T-helper 1 cell (primary cell): ENCODE measurements at places on chromosomes 11 and 22.

GRCh38 chr11:27718863-27719545 is 18.7 kb upstream of the BDNF start:
- DNase-seq, result no peak

GRCh38 chr11:111299101-111300026 is 1.0 kb downstream of the POU2AF3 start:
- no peak for DNase-seq

DNA sequence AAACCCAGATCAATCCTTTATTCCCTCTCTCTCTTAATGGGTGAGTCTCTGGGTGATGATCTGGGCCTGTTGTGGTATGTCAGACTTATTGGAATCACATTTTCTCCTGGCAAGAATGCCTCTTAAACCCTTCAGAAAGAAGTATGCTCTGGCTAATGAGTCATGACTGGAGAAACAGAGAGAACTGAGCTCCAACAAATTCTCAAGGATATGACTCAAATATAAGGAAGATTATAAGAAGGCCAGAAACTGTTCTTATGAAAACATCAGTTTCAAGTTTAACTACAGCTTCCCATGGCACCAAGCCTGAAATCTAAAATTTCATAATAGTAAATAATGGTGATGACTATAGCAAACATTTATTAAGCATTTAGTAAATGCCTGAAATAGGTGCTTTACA is 83.9 kb downstream of the OR5AK2 start:
- DNase-seq, result no peak

DNA sequence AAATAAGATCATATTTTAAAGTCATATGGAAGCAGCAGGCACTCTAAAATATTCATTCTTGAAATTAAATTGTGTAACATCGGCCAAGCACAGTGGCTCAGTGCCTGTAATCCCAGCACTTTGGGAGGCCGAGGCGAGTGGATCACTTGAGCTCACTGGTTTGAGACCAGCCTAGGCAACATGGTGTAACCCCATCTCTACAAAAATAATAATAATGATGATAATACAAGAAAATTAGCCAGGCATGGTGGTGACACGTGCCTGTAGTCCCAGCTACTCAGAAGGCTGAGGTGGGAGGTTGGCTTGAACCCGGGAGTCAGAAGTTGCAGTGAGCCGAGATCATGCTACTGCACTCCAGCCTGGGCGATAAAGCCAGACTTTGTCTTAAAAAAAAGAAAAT is 77.4 kb downstream of the TRIM29 start:
- no peak for DNase-seq

DNA sequence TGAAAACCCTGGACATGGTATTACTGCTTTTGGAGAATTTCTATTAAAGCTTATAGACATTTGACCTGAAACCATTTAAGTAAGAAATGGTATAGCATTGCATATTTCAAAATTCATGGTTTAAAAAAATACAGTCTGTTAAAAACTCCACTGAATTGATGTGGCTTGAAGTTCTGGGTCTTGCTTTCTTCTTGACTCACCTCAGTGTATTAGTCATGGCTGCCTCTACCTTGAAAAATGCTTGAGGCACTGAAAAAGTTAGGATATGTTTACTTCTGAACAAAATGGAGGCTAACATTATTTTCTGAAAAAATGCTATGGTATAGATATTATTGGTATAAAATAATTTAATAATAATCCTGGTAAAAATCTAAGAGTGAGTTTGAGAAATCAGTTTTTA is 349.2 kb downstream of the AASDHPPT start:
- DNase-seq, result no peak

- DNase-seq, result no peak
These were observed 22.5 kb upstream of the DAGLA start for GRCh38 chr11:61657566-61658290.

DNA sequence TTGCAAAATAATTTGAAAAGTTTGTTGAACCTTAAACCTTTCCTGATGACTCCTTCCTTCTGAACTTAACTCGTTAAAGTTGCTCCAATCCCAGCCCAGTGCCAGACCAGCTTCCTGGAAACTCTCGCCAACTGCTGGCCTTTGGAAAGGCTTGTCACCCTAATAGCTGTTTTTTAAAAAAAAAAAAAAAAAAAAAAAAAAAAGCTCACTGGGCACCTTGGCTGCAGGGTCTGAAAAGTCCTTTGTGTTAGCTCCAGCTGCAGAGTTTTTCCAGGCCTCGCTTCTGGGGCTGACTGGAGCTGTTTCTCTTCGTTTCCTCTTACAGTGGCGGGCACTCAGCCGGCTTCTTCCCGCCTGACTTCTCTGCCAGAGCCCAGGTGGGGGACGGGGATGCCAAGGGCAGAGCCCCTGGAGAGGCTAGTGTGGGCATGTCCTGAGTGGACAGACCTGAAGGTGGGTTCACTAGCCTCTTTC is 25.1 kb downstream of the KCNQ1OT1 start:
- no peak for DNase-seq

DNA sequence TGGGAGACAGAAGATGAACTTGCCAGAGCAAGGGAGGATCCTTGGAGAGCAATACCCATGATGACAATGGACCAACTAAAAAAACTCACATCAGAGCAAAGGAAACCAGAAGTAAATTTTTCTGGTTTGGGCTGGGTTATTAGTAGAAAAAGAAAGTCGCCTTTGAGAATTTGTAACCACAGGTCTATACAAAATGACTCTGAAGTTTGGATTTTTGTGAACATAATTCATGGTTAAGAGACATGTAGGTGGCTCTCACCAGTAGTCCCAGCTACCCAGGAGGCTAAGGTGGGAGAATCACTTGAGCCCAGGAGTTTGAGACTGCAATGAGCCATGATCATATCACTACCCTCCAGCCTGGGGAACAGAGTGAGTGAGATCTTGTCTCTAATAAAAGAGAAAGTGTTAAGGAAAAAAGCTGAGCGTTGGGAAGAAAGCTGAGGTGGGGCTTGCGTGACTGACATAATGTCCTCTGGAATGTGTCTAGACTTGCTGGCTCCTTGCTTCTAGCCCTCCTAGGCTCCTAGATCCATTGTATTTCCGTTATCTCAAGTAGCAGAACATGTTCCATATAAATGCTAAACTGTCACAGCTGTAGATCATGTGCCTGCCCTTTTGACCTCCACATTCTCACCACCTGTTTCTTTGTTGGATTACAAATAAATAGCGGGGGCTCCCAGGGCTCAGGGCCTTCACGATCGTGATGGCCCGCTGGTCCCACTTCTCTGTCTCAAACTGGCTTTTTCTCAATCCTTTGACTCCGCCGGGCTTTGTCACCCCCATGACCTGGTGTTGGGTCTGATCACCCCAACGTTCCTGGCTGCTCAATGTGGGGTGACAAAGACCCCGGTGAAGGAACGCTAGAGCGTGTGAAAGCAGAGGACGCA is 56.2 kb upstream of the SC5D start:
- no peak for DNase-seq

DNA sequence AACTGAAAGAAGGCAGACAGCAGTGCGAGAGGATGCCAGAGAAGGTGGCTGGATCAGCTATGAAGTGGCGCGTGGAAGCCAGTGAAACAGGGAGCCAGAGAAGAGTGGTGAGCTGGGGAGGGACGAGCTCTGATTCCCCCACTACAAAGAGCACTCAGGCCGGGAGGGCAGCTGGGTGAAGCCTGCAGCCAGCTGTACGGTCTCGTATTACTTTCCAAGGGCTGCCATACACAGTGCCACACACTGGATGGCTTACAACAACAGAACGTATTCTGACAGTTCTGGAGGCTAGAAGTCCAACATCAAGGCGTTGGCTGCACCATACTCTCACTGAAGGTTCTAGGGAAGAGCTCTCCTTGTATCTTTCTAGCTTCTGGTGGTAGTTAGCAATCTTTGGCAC is 47.1 kb upstream of the WNT11 start:
- no peak for DNase-seq

GRCh38 chr11:27600656-27601055 is 94.1 kb upstream of the LIN7C start:
- DNase-seq, result no peak

DNA sequence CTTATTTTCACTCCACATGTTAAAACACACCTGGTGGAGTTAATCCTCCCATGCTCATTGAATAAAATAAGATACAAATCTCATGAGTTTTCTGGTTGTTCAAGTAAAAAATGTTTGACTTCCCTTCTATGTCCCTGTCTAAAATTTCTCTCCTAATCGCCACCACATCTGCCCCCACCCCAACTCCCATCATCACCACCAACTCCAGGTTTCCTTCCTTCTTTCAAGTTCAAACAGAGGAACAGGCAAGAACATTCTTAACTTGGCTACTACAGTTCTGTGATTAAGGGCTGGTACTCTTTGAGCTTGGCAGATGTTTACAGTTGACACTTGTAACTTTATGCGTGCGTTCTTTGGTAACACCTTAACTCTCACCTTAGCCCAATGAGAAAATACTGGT is 9.1 kb upstream of the PSMA1 start:
- DNase-seq, result no peak
